AG20443 (cell line): ENCODE measurements at places on chromosomes 12 and 14.

DNA sequence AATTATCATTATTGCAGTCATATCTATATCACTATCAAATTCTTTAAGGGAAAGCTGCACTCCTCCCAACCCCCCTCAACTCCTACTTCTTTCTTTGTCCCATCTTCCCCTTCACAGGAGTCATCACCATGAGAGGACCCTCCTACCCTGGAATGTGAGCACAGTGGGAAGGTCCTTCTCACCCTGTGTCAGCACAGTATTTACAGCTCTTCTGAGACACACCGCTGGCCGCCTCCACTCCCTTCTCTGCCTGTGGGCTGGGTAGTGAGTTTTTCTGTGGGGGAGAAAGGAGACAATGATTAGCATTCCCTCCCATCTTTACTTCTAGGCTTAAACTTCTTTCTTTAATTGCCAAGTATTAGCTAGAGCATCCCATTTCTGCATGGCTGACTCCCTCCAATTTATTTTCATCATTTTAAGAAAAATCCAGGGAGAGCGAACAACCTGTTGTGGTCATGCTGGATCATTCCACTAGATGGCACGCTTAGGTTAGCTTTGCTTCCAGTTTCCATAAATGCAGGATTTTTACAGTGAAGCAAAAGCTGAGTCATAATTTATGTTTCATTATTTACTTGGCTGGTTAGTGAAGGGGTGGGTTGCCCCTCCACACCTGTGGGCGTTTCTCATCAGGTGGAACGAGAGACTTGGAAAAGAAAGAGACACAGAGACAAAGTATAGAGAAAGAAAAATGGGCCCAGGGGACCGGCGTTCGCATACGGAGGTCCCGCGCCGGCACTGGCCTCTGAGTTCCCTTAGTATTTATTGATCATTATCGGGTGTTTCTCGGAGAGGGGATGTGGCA is 188.5 kb downstream of the ALX1 start:
- DNase-seq, result peak; percentile 71

- no peak for DNase-seq
Observed at GRCh38 chr14:22311636-22312035, 277.4 kb downstream of the DAD1 start.

- peak; percentile 41 for DNase-seq
Observed at GRCh38 chr14:71267007-71267513, 359.8 kb downstream of the PCNX1 start.

DNA sequence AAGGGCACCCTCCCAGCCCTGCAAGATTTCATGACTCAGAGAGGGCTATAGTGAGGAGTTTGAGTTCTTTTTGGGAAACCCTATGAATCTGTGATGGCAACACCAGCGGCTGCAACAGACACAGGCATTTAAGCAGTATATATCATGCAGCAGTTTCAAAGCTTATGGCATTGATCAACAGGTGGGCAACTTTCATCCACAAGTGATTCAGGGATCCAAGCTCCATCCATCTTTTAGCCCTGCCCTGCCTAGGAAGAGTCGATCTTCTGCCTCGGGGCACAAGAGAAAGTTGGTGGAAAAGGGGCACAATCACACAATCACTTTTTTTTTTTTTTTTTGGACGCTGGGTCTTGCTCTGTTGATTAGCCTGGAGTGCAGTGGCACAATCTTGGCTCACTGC is 8.3 kb upstream of the FAM222A start:
- DNase-seq, result no peak

DNA sequence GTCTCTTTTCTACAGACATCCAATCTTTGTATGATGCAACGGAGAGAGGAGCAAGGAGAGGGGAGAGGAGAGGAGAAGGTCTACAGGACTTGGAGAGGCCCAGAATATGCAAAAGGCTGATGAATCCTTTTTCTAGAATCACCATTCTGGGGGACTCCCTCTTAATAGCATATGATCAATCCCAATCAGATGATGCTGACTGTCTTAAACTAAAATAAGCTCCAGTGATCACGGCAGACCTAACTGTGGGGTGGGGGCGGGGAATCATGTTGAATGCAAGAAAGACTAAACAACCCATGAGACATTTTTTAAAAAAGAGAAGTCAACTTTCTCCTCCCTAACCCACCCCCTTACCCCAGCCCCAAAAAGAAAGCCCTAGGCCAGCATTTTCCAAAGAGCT is 33.4 kb downstream of the BTBD7 start:
- DNase-seq, result no peak

- DNase-seq, result no peak
Observed at GRCh38 chr12:25744313-25744712, 191.2 kb upstream of the LMNTD1 start.

DNA sequence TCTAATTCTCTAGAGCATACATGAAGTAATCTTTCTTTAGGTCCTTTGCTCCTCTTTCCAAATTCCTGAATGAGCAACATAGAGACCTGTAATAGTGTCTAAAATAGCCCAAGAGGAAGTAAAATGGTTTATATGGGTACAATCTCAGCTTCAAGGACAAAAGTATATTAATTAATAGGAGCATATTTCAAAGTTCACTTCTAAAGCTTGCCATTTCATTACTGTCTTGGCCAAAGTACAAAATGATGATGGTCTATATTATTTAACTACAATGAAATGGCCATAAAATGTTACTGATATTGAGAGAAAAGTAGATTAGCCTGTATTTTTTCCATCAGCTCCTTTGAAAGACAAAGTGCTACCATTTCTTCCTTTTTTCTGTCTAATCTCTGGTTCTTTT is 410.4 kb upstream of the NOVA1 start:
- DNase-seq, result no peak

DNA sequence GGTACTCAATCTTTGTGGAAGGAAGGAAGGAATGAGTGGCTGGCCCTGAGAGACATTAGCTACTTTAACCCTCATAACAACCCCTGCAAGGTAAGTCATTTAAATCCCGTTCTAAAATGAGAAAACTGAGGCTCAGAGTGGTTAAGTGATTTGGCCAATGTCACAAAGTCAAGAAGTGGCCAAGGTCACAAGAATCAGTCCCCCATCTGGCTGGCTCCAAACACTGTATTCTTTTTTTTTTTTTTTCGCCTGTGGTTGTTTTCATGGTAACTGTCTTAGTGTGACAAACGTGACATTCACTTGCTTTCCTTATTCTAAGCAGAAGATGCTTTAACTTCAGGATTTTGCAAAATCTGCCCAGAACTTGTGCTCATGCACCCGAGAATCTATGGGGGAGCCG is 2.8 kb downstream of the TTC7B start:
- DNase-seq, result no peak

DNA sequence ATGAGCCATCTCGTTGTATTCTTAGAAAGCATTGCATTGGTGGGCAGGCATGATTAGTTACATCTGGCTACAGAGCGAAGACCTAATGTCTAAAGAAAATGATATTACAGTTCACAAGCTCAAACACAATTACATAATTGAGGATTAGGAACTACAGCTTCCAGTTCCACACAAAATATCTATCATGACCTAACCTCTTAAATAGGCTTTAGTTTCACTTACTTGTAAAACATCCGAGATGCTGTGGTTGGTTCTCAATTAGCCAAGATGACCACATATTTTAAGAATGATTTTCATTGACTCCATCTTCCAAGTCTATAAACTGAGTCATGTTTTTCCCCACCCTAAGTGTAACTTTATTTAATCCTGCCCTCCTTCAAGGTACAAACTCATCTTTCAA is 69.5 kb downstream of the LRIG3 start:
- DNase-seq, result peak; percentile 45

GRCh38 chr12:124404162-124404784 is 109.4 kb downstream of the RFLNA start:
- DNase-seq, result peak; percentile 38

DNA sequence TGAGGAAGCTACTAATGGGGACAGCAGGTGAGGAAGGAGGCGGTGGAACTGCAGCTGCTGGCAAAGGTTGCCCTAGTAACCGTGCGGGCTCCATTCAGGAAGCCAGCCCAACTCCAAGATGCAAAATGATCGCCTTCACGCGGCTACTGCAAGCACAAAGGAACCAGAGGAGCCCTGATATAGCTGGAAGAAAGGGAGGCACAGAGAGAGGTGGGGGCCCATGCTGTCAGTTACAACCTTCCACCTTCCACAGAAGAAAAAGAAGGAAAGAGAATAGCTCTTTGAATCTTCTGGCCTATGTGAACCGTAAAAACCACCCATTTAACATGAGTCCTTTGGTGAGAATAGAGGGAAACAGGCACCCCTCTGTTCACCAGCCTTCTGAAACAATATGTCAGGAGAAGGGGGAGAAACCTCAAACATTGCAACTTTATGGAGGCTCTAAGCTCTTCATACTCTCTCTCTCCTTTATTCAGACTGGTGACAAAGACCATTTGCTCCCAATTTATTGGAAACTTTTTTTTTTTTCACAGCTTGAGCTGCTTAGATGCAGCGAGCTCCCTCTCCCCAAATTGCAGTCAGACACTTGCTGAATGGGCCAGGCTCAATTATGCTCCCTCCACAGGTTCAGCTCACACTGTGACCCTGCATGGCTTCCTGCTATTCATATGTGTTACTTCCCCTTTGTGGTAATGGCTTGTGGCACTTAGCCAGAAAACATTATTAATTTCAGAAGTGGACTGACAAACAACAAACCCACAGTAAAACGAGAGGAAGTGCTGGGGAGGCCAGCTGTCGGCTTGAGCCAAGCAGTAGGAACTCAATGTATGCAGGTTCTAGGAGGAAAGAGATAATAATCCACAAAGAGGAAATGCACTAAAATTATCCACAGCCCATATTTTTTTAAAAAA is 6.2 kb downstream of the DUSP6 start:
- peak; percentile 19 for DNase-seq
